Activated CD4-positive, alpha-beta T cell treated with anti-CD3 and anti-CD28 coated beads, Interleukin-10, Interleukin-2, amounts not matched to agents 100 ng/mL and 50 ng/mL, durations not matched to agents 16 hours and 8 hours (primary cell): ENCODE measurements at places on chromosomes 5 and 9.

- peak; percentile 7 for DNase-seq
Measured at GRCh38 chr5:77851176-77852067, 75.3 kb upstream of the TBCA start.

DNA sequence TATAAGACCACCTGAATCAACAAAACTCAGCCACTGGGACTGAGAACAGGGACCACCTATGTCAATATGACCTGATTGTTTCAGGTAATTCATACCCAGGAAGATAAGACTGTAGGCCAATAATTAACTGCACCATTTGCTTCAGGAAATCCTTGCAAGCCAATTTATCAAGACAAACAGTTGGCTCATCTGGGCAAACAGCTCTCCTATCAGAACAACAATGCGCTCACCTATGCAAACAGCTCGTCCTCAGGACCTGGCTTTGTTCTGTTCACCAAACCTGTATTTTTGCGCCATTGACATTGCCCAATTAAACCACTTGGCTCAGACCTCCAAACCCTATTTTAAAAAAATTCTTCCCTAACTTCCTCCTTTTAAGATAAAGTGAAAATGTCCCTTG is 92.3 kb upstream of the MARCHF11 start:
- no peak for DNase-seq

- DNase-seq = no peak
Measured at GRCh38 chr5:133701871-133702270, 89.5 kb upstream of the FSTL4 start.

DNA sequence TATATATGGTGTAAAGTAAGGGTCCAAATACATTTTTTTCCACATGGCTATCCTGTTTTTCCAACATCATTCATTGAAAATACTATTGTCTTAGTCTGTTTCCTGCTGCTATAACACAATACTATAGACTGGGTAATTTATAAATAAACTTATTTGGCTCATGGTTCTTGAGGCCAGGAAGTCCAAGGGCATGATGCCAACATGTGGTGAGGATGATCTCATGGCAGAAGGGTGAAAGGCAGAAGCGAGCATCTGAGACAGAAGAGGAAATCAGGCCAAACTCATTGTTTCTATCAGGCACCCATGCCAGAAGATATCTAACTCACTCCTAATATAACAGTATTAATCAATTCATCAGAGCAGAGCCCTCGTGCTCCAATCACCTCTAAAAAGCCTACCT is 42.6 kb downstream of the ANKRD55 start:
- no peak for DNase-seq

- DNase-seq = no peak
Measured at GRCh38 chr5:44275908-44276307, 113.3 kb downstream of the FGF10 start.

GRCh38 chr9:98064623-98065392 is 8.3 kb downstream of the NANS start:
- DNase-seq = no peak

DNA sequence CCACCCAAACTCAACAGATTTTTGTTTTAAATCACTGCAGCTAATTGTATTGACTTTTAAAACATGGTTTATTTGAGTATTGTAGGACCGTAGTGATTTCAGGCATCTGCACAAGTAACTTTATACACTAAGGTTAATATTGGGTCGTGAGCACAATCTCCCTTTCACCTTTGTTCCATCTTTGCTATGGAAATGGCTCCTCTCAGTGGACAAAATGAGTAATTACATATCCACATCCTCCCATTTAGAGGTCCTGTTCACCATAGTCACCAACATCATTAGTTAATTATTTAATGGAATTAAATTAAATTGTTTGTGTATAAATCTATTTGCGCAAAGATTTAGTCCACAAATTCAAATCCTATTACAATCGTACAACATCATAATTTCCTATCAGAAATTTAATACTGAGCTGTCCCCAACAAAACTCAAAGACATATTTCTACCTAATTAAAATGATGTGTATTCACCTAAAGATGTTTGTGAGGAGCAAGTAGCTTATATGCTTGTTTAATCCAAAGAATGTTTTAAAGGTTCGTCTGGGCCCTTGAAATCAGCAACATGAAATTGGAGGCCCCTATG is 173.0 kb upstream of the DAPK1 start:
- DNase-seq = peak; percentile 56

DNA sequence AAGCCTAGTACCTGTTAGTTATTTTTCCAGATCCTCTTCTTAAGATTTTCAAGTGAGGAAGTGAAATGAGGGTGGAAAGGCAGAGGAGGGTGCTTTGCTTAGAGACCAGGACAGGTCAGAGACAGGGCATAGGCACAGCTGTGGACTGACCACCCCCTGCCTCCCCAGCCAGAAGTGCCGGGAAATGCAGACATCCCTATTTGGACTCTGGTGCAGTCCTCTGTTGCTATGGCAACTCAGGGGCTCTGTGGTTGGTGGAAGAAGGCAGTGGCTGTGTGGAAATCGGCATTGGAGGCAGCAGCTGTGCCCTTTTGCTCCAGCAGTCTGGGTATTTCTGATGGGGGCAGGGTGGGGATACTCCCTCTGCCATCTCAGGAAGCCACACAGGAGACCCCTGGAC is 43.3 kb upstream of the NDFIP1 start:
- no peak for DNase-seq

GRCh38 chr5:111774525-111774924 is 17.5 kb upstream of the NREP start:
- DNase-seq = no peak

DNA sequence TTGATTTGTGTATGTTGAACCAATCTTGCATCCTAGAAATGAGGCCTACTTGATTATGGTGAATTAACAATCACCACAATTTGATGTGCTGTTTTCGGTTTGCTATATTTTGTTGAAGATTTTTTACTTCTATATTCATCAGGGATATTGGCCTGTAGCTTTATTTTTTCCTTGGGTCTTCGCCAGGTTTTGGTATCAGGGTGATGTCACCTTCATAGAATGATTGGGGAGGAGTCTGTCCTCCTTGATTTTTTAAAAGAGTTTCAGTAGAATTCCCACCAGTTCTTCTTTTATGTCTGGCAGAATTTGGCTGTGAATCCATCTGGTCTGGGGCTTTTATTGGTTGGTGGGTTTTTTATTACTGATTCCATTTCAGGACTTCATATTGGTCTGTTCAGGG is 115.2 kb downstream of the CPLANE1 start:
- DNase-seq = no peak

DNA sequence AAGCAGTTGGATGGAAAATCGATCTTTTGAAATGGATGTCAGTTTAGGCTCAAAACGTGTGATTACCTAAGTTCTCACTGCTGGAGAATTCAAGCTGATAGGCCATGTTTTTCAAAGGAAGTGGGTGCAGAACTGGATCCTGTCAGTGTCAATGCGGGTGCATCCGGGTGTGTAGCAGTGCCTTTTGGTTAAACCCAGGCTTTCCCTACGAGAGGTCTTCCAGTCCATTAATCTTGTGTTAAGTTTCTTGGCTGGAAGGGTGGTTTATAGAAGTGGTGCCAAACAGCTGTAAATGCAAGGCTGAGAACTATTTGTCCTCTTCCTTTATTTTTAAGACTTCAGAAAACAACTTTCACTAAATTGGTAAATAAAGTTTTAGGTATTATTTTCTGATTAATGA is 71.9 kb downstream of the DAPK1 start:
- no peak for DNase-seq

DNA sequence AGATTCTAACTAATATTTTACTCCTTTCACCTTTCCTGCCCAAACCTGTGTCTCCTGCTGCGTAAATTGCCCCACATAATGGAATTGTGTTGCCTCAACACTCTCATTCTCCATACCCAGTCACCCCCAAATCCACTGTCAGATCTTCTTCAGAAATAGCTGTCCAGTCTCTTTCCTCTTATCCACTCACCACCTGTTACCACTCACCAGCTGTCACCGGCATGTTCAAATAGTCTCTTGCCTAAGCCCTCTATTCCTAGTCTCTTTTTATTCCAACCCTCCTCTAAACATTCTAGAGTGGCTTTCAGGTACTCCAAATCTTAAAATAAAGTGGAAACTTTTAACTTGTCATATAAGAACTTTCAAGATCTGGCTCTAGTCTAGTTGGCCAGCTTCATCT is 262.0 kb upstream of the FBXL7 start:
- DNase-seq = no peak

DNA sequence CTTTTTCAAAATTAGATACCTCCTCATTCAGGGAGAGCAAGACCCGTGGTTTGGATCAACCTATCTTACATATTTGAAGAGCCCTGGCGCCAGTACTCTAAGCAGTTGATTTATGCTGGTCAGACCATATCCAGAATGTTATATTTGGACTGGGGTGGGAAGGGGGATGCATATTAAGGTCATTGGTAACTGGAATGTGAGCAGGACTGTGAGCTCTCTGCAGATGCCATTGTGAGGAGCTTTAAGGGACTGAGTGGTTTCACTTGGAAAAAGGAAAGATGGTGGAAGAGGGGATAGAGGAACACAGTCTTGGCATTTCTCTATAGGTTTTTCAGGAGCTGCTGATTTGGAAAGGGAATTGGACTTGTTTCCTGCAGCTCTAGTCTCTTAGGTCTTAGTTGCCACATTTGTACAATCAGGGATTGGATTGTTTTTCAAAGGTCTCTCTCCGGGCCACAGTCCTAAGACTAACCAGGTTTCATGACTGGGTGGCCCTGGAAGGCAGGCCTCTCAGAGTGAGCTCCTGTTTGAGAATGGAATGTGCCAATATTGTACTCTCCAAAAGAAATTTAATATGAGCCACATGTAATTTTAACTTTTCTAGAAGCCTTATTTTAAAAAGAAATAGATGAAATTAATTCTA is 25.8 kb upstream of the F2R start:
- no peak for DNase-seq

GRCh38 chr9:125985142-125985997 is 238.2 kb downstream of the PBX3 start:
- no peak for DNase-seq

- no peak for DNase-seq
Measured at GRCh38 chr9:92608241-92608908, 61.6 kb downstream of the IPPK start.

GRCh38 chr5:97142521-97143254 is at the start of gene LIX1:
Gene LIX1, minus strand, starts transcription at chr5:97142611. Its CDS starts 35 bp downstream, at chr5:97142576.
- DNase-seq = peak; percentile 53

GRCh38 chr5:58057324-58057723 is 402.6 kb downstream of the PLK2 start:
- no peak for DNase-seq

DNA sequence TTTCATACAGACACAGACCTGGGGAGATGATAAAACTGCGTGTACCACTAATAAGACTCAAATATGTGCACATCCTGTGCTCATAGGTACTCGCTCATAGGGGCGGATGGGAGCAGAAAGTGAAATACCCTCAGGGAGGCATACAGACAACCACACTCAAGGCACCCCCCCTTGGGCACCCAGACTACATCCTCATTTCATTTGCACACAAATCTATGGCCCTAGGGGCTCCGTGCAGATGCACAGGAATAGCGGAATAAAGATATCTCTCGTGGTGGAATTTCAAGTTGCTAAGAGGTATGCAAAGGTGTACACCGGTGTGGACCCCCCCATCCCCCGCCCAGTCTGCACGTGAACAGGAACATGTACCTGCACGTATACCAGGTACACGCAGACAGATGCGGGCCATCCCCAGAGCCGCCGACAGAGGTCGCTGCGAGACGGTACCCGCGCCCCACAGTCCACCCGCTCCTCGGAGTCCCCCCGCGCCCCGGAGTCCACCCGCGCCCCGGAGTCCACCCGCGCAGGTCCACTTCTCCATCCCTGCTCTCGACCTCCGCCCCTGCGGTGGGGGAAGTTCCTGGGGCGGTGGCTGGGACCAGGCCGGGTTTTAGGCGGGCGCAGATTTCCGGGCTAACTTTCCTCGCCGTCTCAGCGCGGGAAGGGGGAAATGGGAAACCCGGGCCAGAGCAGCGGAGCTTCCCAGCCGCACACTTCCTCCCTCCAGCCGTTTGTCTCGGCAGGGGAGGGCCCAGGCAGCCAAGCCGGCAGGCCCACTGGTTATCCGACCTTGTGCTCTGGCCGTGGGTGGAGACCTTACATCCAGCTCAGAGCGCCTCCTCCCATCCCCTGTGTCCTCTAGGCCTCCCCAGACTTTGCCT is 1.0 kb upstream of the IL12B start:
- DNase-seq = peak; percentile 70

DNA sequence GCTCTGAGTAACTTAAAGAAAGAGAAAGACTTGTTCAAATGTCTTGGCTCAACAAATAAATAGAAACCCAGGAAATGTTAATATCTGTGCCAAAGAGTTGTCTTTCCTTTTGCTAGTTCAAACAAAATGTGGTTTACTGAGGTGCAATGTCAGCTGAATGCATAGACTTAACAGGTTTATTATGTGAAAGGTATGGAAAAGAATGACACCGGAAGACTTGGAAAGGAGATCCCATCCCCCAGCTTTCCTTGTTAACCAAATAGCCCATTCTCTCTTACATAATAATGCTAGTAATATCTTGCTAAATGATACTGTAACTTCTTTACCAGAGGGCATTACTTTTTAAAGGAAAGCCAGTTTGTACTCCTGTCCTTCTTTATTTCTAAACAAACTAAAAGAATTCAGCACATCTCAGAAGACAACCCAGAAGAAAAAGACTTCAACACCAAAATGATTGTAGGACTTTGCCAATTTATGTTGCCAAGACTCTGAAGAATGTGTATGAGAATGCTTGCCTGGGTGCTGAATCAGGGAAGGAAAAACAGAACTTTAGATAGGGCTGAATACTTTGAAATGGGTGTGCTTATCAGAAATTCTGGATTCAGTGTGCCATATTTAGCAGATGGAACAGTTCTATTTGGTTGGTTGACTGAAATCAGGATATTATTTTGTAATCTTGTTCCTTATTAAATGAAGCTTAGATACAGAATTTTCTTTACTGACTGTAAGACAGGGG is 344.1 kb downstream of the TMEM38B start:
- DNase-seq = no peak

- no peak for DNase-seq
Measured at GRCh38 chr9:126546036-126546435, 67.7 kb upstream of the LMX1B start.

DNA sequence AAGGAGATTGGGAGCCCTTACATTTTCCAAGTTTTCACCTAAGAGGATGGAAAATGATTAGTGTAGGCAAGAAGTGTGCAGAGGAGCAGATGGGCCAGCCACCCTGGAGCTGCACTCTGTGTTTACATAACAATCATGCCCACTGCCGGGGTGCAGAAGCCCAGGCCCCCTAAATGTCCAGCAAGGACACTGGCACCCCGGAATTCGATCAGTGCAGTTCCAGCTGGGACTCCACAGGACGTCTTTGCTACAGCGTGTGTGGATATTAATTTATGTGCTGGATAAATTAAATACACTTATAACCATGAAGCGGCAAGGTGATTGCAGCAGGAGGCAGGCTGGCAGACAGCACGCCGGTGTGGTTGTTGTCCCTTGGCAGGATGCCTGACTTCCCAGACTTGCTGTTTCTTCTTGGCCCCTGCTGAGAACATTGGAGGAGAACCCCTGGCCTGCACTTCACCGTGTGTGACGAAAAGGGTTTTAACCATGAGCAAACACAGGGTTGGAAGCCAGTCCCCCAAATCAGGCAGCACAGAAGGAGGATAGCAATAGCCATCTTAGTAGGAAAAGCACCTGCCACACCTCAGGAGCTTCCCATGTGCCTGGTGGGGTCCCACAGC is 73.7 kb downstream of the GADD45G start:
- no peak for DNase-seq

- DNase-seq = no peak
Measured at GRCh38 chr9:134208981-134209725, 44.8 kb upstream of the RNU6ATAC start.

- DNase-seq = no peak
Measured at GRCh38 chr5:32311404-32312196, 1.1 kb downstream of the MTMR12 start.
